GM23338 (cell line): ENCODE measurements at places on chromosomes 2 and 18. TPM values are rescaled to one million over a fixed set of nuclear protein-coding genes. Genes with fewer than 3 reads are reported as not detected.

Gene LYPD6
- 10.9 and 12.4 TPM in 2 replicates for total RNA-seq

Gene PMAIP1
- total RNA-seq, result 151 and 156 TPM in 2 replicates

Gene UPP2
- not detected in 2 replicates for total RNA-seq

Gene REG3A
- total RNA-seq, result not detected in 2 replicates

Gene AQP12B
- total RNA-seq, result not detected in 2 replicates

Gene SIGLEC15
- 0.31 TPM in 1 of 2 replicates, not detected in the other for total RNA-seq
